Stimulated activated CD4-positive, alpha-beta T cell treated with anti-CD3 and anti-CD28 coated beads, Interleukin-15, amount 100 ng/mL, for 1 hour (primary cell): ENCODE measurements at places on chromosomes 2 and 18.

GRCh38 chr2:236240228-236240990, 23.8 kb downstream of the ASB18 start:
- DNase-seq: no peak

DNA sequence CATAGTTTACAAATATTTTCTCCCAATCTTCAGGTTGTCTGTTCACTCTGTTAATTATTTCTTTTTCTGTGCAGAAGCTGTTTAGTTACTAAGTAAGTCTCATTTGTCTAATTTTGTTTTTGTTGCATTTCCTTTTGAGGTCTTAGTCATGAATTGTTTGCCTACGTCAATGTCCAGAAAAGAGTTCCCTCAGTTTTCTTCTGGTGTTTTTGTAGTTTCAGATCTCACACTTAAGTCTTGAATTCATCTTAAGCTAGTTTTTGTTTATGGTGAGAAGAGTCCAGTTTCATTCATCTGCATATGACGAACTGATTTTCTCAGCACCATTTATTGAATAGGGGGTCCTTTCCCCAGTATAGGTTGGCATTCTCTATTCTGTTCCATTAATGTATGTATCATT, 1252.2 kb upstream of the TMEFF2 start:
- DNase-seq: no peak

DNA sequence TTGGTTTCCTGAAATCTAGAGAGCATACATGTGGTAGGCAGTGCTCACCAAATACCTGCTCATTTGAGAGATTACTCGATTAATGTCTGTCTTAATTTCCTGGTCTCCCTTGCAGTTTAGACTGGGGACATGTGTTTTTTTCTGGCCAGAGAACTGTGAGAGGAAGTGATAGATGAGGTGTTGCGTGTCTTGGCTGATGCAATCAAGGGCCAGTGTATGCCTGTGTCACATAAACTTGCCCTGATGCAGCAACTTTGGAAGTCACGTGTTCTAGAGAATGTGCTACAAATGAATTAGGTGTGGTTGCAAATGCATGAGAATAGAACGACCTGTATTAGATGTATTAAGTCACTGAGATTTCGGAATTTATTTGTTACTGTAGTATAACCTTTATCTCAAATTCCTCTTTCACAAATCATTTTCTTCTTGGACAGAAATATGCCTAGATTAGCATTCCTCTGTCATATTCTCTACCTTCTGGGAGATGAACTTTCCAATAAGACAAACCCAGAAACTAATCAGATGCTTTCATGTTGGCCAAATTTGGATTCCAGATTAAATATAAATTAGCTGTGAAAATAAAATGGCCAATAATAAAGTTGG, 9.9 kb upstream of the IL1A start:
- DNase-seq: no peak

DNA sequence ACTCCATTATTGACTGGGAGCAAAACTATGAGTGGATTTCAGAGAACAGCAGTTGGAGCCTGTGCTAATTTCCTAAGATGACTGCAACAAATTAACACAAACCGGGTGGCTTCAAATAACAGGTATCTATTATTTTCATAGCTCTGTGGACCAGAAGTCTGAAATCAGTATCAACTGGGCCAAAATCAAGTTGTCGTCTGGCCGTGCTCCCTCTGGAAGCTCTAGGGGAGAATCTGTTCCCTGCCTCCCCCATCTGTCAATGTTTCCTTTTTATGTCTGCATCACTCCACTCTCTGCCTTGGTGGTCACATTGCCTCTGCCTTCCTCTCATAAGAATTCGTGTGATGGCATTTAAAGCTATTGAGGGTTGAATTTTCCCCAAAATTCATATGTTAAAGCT, 269.8 kb downstream of the TMX3 start:
- no peak for DNase-seq

- DNase-seq: no peak
Observed at GRCh38 chr2:101502095-101502494, 27.2 kb upstream of the RFX8 start.

DNA sequence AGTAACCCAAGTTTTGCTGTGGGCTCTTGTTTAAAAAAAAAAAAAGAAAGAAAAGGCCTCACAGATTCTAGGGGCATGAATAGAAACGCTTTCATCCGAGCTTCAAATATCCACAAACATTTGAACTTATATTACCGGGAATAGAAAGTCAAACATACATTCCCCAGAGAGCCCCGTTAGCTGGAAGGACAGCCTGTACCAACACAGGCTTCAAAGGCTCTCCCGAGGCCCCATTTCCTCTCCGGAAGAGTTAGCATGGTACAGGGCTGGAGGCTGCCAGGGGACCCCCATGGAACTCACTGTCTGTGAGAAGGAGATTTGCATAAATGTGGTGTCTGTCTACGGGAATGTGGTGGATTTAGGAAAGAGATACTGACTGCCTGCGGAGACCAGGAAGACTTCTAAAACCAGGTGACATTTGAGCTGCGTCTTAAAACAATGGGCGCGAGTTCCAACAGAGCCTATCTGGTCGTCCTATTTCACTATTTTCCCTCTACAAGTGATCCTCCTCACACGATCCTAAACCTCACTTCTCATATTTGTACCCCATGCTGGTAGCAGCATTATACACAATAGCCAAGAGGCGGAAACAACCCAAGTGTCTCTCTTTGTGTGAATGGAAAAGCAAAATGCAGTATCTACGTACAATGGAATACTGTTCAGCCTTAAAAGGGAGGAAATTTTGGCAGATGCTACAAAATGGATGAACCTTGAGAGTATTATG, 820 bp upstream of the MATN3 start:
- no peak for DNase-seq

DNA sequence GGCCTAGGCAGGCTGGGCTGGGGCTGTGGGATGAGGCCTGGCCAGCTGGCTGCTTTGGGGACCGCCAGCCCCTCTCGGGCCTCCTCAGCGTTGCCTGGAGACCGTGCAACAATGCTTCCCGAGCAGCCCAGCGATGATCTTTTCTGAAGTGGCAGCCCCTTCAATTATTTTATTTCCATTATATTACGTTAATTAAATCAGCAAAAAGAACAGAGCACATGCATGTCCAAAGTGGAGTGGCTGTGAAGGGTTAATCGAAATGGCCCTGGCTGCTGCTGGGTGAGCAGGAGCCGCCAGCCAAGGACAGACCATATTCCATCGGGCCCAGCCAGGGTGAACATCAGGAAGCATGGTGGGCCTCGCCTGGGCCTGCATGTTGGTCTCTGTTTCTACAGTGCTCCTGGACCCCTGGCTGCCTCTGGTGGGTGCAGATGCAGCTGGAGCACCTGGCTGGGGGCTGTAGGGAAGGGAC, 245.5 kb downstream of the MYCN start:
- no peak for DNase-seq

DNA sequence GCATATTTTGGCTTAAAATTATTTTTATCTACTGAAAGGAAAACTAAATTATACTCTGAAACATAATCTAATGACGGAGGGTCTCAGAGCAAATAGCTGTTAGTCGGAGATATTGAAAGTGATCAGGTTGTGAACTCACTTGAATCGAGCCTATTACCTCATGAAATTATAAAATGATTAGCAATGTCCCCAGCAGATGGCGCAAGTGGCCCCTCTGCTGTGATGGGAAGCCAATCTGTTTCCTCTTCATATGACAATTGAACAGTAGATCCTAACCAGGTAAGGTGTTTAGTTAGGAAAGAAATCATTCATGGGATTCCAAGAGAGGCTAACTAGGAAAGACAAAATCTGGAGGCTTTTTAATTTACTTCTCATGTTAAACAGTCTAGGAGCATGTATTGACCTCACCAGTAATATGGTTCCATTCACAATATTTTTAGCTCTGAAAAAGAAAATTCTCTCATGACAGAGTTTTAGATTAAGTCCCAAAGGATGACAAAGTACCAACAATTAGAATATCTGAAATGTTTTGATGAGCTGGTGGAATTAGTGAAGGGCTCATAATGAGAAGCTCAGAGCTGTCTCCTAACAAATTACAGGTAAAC, 29.9 kb upstream of the MPPE1 start:
- DNase-seq: peak; percentile 56

- no peak for DNase-seq
Observed at GRCh38 chr2:241906826-241907570, 37.5 kb downstream of the RTP5 start.
